ENCODE measurements at places on chromosomes 1 and 21.

GRCh38 chr1:168110896-168111545 is 25.7 kb downstream of the GPR161 start:
- DNase-seq = peak; percentile 70

- no peak for DNase-seq
Measured at GRCh38 chr1:31984419-31985347, 29.0 kb upstream of the KHDRBS1 start.

DNA sequence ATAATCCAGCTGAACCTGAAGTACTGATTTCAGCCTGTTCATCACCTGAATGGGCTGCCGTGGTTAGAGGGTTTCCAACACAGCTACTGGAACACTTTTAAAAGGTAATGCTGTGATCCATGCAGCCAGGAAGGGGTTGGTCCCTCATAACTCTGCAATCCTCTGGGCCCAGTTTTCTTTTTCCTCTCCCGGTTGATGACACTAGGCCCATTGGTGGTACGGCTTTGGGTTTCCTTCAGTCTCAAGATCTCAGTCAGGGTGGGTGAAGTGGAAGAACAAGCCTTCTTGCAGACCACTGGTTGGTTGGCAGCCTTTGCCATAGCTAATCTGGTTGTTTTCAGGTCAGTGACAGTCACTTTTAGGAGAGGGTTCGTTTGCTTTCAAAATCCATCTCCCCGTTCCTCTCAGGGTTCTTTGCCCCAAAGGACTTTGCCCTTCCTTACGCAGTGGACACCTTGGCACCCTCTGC is 502 bp upstream of the SLC35A3 start:
- DNase-seq = peak; percentile 18

GRCh38 chr1:68016381-68016780 is 34.0 kb downstream of the DIRAS3 start:
- no peak for DNase-seq

DNA sequence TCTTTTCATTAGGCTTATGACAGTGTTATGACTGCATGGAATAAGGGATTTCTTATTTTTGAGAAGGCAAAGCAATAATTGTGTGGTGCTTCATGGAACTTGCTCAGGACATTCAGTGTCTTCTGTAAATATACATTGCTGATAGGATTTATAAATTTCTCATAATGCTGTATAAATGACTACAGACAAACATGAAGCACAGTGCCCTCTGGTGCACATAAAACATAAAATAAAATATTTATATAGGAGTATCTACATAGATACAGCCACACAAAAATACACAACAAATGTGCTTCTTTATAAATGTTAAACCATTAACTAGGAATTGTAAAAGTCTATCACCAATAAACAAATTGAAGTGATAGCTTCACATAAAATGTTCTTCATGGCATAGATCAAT is 24.1 kb downstream of the BRINP3 start:
- no peak for DNase-seq
